ENCODE measurements at places on chromosomes 12 and 14.
A peak's percentile ranks its signal among the peaks of the same experiment; 100 is the strongest.

GRCh38 chr12:180445-180844 is 33.5 kb downstream of the SLC6A12 start:
- DNase-seq: no peak

DNA sequence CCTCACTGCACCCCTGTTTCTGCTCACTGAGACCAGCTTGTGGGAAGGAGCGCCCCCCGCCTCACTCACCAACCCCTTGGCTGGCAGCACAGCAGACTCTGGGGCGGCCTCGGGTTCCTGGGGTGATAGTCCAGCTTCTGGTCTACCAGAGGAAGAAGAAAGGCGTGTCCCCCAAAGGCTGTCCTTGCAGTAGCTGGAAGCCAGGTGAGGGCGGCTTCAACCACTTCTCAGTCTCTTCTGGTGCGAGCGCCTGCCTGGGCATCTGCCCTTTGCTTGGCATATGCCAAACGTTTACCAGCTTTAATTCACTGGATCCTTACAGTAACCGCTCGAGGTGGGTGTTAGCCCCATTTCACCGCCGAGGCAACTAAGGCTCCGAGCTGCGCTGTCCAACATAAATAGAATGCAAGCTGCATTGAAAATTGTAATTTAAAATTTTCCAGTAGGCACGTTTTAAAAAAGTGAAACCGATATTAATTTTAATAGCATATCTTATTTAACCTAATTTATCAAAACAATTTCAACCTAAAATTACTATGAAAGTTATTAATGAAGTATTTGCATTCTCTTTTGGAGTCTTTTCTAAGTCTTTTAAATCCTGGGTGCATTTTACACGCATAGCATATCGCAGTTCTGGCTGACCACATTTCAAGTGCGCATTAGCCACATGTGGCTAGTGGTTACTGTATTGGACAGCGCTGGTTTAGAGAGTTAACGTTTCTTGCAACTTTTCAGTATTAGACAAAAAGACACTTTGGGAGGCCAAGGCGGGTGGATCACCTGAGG is 872 bp downstream of the FAM177A1 start:
- peak; percentile 69 for DNase-seq

- no peak for DNase-seq
These were observed 24.2 kb downstream of the HIP1R start for GRCh38 chr12:122859303-122860039.

- no peak for DNase-seq
These were observed 71.7 kb downstream of the CRADD start for GRCh38 chr12:93748672-93749383.

DNA sequence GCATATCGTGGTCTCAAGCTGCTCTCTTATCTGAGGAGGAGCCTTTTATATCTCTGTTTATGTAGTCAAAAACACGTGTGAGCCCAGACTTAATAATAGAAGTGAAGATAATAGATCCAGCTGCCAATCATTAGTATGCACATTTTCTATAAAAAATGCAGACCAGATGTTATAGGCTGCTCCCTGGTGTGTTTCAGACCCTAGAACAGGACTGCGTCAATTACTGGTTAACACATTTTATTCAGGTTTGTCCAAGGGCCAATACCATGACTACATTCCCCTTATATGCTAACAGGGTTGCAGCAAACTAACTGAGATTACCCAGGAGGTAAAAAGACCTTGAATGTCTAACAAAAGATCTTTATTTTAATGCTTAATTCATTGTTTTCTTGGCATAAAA is 98.5 kb upstream of the NEDD1 start:
- DNase-seq: no peak

DNA sequence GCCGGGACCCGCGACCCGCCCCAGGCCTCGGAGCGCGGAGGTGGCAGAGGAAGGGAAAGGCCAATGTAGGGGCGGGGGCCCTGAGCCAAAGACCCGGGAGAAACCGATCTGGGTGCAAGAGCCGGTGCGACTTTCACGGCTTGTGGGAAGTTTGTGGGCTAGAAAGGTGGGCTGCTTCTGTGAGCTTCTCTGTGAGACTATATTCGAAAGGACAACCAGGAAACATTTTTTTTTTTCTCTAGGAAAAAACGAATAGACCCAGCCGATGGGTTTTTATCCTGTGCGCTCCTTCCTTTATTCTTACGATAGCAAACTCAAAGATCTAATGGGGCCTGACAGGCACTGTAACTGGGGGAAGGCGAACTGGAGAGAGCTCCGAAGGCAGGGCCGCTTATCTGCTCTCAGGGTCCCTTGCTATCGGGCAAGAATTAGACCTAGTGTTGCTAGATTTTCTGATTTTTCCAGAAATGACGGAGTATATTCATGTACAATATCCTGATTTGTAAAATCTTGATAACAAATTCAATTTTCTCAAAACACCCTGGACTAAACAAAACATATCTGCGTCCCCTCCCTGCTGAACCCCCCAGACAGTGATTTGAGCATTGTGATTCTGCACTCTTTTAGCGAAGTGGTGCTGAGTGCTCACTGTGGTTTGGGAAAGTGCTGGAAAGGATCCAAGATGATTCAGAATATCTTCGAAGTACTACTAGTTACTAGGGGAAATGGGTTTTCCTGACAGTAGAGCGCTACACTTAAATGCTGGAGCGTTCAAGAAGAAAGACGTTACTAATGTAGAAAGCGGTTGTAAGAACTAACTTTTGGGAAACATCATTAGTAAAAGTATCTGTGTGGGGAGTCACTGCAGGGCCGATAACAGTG is 563 bp upstream of the STXBP6 start:
- peak; percentile 89 for DNase-seq

DNA sequence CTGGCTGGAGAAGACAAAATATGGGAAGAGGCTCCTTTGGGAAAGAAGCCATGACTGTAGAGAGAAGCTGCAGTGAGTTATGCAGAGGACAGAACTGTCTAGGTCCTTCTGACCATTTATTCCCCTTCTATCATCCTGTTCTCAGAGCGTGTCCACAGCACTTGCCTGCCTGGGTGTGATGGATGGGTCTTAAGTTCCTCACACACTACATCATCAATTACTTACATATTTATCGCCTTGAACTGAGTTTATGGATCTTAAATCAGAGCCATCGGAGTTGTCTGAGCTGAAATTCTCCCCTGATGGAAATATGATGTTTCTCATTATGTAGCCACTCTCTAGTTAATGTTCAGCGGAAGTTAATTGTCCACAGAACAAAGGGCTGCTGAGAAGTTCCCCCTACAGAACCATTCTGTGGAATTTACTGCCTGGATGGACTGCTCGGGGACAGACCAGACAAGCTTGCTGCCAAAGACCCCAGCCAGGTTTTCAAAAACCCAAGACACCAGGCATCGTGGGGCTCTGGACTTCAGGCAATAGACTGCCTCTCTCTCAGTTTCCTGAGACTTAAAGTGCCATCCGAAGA is 232.5 kb upstream of the NOS1 start:
- DNase-seq: no peak

DNA sequence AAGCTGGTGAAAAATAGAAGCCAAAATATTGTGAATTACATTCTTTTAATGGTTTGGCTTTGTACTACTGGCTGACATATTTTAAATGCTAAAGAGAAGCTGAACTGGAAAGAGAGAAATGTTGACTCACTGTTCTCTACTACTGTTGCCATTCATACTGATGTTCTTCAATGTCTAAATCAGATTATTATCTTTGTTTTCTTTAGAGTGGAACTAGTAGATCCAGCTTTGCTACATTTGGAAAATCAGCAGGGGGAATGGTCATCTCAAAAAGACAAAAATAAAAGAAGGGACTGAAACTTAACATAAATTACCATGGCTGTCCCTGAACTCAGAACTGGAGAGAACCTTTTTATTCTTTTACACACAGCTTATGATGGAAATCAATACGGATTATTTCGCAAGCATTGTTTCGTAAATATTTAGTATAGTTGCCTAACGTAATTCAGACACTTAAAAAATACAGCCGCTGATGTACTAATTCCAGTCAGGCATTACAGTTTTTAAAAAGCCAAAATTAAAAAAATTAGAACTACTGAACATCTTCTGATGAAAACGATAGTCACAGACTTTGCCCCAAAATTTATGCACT is 76.3 kb upstream of the OTX2 start:
- no peak for DNase-seq

DNA sequence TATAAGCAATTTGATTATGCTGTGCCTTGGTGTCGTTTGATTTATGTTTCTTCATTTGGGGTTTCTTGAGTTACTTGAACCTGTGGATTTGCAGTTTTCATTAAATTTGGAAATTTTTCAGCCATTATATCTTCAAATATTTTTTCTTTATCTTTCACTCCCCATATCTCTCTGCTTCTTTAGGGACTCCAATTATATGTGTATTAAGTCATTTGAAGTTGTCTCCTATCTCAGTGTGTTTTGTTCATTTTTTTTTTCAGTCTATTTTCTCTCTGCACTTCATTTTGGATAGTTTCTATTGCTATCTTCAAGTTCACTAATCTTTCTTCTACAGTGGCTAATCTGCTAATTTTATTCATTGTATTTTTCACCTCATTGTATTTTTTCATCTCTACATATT is 29.4 kb upstream of the RTRAF start:
- DNase-seq: no peak

GRCh38 chr14:54487771-54488170 is 1.0 kb downstream of the GMFB start:
- DNase-seq: no peak

Data from DMS79 (cell line).